Stimulated activated CD4-positive, alpha-beta T cell treated with anti-CD3 and anti-CD28 coated beads, Interleukin-1b, Interleukin-23, amount 100 ng/mL, for 4 hours (primary cell): ENCODE measurements at places on chromosomes 11 and 22.

- DNase-seq, result no peak
Observed at GRCh38 chr22:38205261-38206128, 3.7 kb downstream of the MAFF start.

GRCh38 chr22:39498802-39499201 is 3.3 kb upstream of the MIEF1 start:
- no peak for DNase-seq

DNA sequence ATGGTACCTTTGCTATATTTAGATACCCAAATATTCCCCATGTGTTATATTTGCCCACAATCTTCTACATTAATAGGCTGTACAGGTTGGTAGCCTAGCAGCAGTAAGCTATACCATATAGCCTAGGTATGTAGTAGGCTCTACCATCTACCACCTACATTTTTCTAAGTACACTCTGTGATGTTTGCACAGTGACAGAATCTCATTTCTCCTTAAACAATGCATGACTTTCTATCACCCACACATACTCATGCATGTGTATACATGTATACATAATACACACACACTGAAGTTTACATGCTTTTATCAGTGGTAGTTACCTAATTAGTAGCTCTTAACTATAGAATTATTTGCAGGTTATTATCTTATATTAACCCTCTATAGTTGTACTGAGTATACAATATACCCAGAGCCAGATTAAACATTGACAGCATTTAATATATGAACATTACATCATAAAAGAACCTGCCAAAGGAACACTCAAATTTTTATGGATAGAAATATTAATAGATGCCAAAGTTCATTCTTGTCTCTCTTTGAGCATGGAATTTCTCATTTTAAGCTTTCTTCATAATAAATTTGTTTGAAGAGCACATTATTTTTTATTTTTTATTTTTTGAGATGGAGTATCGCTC is 51.4 kb downstream of the ELP4 start:
- DNase-seq, result no peak

DNA sequence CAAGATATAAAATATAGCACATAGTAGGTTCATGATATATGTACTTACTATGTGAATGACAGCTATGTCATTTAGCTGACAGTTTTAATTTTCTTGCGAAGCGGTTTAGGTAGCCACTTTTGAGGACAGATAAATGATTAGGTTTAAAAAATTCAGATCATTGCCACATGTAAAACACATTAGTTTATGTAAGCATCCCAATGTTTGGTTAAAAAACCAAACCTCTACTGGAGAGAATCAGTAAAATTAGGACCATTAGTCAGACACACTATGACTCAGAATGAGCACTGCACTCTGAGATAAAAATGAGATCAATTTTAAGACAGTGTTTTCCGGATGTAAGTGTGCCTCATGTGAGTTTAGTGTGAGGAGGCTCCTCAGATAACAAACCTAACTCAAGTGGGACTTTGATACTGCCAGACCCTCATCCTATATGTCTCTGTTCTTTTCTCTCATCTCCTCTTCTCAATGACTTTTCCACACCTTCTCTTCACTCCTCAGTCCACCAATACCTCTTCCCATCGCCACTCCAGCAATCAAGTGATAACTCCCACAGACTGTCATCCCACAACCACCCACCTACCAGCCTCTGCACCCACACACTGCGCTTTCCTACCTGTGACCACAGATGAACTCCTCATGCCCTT is 6.8 kb upstream of the OR2AT4 start:
- DNase-seq, result no peak

DNA sequence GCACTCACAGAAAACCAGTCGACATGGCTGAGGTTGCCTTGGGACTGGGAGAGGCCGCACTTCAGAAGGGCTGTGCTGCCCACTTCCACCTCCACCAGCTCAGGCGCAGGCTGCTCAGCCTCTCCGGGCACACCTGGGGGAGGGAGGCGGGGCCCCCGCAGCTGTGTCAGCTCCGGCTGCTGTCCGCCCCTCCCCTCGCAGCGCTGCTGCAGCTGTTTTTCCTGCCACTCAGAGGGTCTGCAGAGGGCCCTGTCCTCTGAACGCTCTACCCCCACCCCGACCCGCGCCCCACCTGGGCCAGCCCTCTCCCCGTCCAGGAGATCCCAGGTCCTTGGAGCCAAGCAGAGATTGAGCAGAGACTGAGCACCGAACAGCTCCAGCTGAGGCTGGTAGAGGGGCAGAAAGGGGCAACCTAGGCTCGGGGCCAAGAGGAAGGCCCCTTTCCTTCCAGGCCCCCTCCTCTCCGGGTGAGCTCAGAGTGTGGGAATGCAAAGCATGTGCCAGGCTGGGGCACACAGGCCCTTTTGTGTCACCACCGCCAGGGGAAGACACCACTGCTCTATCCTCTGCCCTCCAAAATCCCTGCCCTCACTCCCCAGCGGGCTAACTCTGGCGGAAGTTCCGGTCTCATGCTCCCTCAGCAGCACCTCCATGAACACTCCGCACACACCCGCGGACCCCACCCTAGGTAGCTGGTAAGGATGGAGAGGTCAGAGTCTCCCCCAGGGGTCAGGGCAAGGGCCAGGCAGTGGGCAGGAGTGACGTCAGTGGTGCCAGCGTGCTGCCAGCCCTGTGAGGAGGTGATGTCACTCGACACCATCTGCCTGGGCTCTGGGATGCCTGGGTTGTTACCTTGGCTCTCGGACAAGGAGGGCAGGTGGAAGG is 1.6 kb downstream of the MCAM start:
- peak; percentile 50 for DNase-seq

DNA sequence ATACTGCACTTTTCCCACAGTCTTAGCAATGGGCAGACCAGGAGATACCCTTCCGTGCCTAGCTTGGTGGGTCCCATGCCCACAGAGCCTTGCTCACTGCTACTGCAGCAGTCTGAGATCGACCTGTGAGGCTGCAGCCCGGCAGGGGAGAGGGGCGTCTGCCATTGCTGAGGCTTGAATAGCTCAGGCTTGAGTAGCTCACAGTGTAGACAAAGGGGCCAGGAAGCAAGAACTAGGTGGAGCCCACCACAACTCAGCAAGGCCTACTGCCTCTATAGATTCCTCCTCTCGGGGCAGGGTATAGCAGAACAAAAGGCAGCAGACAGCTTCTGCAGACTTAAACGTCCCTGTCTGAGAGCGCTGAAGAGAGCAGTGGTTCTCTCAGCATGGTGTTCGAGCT is 118.1 kb downstream of the BARX2 start:
- no peak for DNase-seq

DNA sequence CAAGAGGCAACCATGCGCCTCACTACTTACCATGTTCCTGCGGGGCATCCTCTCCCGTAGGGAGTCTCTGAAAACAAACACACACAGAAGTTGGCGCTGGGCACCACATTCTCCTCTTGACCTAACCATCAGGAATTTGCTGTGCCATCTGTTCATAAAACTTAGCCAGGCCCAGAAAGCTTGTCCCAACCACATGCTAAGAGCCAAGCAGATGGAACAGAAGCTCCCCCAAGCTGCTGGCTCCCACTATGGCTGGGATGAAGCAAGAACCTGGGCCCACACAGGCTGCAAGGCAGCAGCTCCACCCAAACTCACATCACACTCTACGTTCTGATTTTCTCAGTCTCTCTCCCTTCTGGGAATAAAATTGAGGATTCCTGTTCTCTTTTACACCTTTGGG is 17.4 kb downstream of the HPS4 start:
- DNase-seq, result no peak

DNA sequence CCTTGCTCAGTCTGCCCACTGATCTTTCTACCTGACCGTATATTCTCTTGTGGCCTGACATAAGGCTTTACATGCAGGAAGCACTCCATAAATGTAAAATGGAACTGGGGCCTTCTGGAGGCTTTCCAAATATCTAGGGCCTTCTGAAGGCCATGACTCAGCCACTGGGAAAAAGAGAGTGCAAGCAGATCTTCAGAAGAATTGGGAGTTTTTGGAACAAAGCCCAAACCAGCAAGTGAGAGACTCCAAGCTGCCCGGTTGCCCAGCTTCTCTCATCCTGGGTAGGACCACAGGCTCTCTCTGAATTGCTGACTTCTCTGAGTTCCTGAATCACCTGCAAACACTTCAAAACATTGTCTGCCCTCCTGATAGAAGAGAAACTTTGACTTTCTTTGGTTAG is 107.9 kb upstream of the BMAL1 start:
- no peak for DNase-seq

GRCh38 chr11:41056892-41057569 is 402.4 kb downstream of the LRRC4C start:
- DNase-seq, result no peak

DNA sequence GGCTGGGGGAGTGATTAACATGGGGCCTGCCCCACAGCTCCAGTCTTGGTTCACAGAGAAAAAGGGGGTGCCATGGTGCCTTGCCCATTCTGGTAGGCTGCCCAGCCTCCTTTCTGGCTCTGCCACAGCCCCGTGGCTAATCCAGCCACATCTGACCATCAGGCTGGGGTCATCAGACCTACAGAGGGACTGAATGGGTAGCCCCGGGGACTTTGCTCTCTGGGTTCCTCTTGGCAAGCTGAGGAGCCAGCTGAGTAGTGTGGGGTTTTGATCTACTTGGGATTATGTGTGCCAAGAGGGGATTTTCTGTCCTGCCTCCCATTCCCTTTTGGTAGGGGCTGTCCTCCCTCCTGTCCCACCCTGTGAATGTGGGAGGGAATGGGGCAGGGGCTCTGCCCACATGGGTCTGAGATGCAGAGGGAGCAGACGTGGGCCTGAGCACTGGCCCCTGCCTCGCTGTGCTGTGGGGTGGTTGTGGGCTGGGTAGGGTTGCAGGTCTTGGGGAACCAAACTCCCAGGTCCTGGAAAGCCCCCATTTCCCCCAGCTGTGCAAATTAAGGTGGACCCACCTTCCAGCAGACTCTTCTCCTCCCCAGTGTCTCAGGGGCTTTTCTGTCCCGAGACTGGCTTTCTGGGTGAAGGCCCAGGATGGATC is 32.0 kb downstream of the CD82 start:
- DNase-seq, result no peak

- no peak for DNase-seq
Observed at GRCh38 chr11:109123816-109124787, 297.9 kb upstream of the C11orf87 start.

GRCh38 chr22:21102659-21103267 is 57.0 kb downstream of the LRRC74B start:
- peak; percentile 78 for DNase-seq

DNA sequence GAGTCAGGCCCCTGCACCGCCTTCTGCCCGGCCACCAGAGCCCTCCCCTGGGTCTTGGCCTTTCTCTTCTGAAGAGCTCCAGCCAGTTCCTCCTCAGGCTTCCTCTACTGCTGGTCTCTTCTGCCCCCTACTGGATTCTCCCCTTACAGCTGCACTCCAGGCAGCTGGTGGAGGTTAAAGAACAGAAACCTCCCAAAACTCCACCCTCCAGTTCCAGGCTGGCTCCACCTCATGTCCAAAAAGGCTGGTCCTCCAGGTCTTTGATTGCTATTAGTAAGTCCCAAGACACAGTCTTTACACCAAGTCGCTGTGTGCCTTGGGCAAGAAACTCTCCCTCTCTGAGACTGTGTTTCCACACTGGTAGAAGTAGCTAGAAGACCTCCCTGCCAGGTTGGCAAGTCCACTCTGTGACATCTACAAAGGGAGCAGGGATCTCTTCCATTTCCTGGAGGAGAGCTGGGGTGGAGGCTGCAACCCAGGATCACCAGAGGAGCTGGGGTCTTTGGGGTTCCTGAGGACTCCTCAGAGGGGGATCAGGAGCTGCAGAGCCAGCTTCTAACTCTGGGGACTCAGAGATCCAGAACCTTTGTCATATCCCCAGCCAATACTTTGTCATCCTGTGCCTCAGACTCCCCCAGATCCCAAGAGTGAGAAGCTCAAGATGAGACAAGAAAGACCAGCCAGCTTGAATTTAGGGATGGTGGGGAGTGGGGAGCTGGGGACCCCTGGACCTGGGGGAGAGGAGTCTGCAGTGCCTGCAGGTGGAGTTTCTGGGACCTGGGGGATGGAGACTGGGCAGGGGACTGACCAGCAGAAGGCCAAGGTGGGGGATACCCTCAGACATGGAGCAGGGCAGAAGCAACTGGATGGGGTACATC is 3.4 kb upstream of the IGLL5 start:
- DNase-seq, result peak; percentile 14

DNA sequence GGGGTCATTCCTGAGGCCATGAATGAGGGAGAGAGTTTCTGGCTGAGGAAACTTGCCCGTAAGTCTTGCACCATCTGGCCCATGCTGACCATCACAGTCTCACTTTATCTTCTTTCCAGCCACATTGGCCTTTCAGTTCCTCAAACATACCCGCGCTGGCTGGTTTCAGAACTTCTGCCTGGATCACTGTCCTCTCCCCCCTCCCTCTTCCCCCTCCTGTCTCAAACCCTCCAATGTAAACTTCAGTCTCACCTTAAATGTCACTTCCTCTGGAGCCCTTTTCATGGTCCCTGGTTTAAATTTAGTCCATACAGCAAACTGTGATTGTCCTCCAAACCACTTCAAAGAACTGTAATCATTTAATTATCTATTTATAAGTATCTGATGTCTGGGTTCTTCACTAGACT is 3.7 kb upstream of the TMEM109 start:
- no peak for DNase-seq

GRCh38 chr11:77403211-77403610 is 70.7 kb downstream of the PAK1 start:
- DNase-seq, result no peak

- DNase-seq, result no peak
Observed at GRCh38 chr11:121590772-121591404, 138.1 kb upstream of the SORL1-AS1 start.

- DNase-seq, result no peak
Observed at GRCh38 chr22:44211946-44212930, 31.5 kb downstream of the PARVG start.

DNA sequence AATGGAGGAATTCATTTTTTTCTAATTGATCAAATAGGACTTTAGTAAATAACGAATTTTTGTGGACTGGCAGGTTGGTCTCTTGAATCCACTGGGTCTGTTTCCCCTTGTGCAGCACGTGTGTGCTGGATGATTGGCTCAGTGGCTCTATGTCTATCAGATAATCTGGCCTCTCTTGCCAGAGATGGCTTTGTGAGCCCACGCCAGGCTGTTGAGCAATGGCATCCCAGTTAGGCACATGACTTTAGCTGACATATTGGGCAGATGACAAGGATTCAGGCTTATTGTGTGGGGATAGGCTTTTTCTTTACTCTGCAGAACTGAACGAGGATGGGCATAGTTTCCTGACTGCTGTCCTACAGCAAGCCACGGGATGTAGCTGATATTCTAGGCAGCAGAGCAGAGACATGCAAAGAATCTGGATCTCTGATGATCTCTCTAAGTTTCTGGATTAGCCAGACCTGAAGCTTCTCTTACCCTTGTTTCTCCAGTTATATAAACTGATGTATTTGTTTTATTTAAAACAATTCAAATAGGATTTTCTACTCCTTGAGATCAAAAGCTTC is 144.9 kb downstream of the ARHGAP42 start:
- no peak for DNase-seq

GRCh38 chr11:64933935-64934681 is 1.6 kb downstream of the GPHA2 start:
- no peak for DNase-seq
